ENCODE measurements at places on chromosomes 5 and 9.

DNA sequence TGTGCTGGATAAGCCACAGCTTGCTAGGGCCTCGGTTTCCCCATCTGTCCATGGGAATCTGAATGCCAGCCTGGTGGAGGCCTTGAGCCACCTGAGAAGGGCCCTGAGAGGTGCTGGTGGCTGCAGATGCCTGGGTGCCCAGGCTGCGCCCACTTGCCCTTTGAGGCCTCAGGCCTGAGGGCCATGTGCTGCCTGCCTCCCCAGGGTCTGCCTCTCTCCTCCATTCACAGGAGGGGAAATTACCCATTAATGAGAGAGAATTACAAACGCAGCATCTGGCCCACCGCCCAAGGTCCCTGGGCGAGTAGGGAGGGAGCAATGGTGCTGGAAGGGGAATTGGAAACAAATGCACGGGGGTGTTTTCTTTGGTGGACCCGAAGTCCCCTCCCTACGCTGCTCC is 59.6 kb downstream of the BARX1 start:
- DNase-seq, result no peak

DNA sequence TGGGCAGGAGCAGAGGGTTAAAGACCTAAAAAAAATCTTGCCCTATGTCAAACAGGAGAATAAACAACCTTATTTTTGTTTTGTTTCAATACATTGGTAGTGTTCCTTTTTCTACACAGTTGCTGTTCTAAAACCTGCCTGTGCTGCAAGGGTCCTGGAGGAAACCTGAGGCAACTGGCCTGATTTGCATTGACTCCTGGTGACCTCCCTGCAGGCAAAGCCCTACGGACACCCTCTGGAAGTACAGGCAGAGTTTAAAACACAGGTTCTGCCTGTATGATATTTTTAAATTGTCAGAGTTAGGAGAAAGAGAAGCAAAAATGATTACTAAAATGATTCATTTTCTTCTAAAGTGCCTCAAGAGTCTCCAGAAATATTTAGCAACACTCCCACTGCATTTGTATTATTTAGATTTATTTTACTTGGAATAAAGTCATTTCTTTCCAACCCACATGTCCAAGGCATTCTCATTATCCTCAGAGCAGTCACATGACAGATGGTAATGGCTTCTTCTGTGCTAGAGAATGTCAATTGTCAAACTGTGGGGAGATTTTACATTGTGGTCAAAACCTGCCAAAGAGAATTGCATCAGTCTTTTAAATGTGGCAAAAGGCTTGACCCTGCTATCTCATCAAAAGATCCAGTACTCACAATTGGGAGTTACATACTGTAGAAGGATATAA is 559.6 kb downstream of the CETN3 start:
- no peak for DNase-seq

GRCh38 chr9:116152390-116152789 is 1.2 kb upstream of the PAPPA start:
- no peak for DNase-seq

- DNase-seq, result no peak
Observed at GRCh38 chr5:141867651-141868050, 10.6 kb downstream of the PCDH1 start.

GRCh38 chr5:43034591-43034968 is 5.5 kb downstream of the ANXA2R start:
- no peak for DNase-seq

- DNase-seq, result no peak
Observed at GRCh38 chr9:69393425-69393824, 68.4 kb downstream of the ENTREP1 start.

GRCh38 chr5:125837866-125838265 is 585.3 kb upstream of the GRAMD2B start:
- no peak for DNase-seq

- DNase-seq, result no peak
Observed at GRCh38 chr5:37768371-37768770, 71.5 kb downstream of the GDNF start.

DNA sequence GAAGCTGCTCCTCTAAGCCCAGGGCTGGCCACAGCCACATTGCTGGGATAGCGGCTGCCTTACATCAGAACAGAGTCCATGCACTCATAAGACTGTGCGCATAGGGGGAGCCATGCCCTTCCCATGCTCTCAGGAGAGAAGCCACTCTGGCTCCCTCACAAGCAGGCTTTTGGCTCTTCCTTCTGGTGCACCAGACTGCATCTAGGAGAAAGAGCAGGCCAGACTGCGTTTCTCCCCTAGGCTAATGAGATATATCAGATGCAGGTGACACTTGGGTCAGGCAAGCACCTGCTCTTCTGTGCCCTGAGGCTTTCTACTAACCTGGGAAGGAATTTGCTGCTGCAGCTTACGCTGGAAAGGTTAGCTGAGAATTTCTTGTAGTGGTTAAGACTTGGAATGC is 43.2 kb upstream of the BRINP1 start:
- DNase-seq, result no peak

GRCh38 chr9:109035684-109036423 is 22.6 kb upstream of the CTNNAL1 start:
- no peak for DNase-seq

DNA sequence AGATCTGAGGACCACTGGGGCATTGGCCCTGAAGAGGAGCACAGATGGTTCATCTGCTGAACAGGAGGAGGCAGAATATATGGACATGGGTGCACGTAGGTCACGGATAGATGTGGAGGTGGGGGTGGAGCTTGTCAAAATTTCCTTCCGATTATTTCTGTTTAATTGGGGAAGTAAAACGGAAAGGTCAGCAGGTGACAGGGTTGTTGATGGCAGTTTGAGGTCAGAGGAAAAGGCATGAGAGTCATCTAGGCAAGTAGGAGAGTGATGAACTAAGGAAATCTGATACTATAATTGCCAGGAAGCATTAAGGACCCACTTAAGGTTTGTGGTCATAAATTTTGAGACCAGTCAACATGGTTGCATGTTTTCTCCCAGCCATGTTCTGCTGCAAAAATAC is 8.4 kb upstream of the FAM81B start:
- no peak for DNase-seq

DNA sequence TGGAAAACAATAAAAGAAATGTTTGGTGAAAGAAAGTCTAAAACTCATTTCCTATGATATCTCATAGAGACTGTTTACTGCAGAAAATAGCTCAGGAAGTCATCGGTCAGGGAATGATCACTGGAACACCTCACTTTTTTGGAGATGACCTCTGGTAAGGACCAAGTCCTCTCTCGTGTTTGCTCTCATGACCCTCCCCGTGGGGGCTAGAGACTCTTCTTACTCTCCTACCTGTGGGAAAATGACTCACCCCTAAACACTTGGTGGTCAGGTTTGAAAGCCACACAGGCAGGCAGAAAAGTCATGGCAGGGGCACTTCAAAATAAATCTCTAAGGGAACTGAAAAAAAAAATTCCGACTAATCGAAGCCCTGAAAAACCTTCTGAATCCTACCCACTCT is 48.2 kb downstream of the FAM240B start:
- DNase-seq, result no peak
